ENCODE measurements at places on chromosomes 3 and 15. TPM values are rescaled to one million over a fixed set of nuclear protein-coding genes. Genes with fewer than 3 reads are reported as not detected.

The CCRL2 gene
- total RNA-seq = 8.8 TPM

The FAM107A gene
- total RNA-seq = 39.2 TPM

The SLC38A3 gene
- total RNA-seq = 0.39 TPM

The TPM1 gene
- 154 TPM for total RNA-seq

The SEMA6D gene
- total RNA-seq = 4.9 TPM

The MESP2 gene
- 0.96 TPM for total RNA-seq

The LYZL4 gene
- not detected for total RNA-seq

The ZNF621 gene
- total RNA-seq = 18.8 TPM

The KBTBD8 gene
- total RNA-seq = 1.8 TPM

The STRC gene
- 0.10 TPM for total RNA-seq

The KLF15 gene
- 53.8 TPM for total RNA-seq

The TMEM266 gene
- total RNA-seq = 0.19 TPM

The GPR27 gene
- 1.5 TPM for total RNA-seq

The COLQ gene
- total RNA-seq = 0.74 TPM

The NEK10 gene
- total RNA-seq = 0.87 TPM

The COL6A5 gene
- not detected for total RNA-seq

The LCMT2 gene
- total RNA-seq = 9.5 TPM

The CCDC174 gene
- total RNA-seq = 16.8 TPM

The FYTTD1 gene
- 66.3 TPM for total RNA-seq

The SLC28A2 gene
- not detected for total RNA-seq

The CLCN2 gene
- total RNA-seq = 3.8 TPM

The TTC21A gene
- 3.1 TPM for total RNA-seq

The FHIT gene
- 8.5 TPM for total RNA-seq

The WWTR1 gene
- total RNA-seq = 65.9 TPM

The COPS2 gene
- total RNA-seq = 78.9 TPM

The CCR3 gene
- not detected for total RNA-seq

The FSD2 gene
- total RNA-seq = not detected

The DPPA2 gene
- not detected for total RNA-seq

The SLC27A2 gene
- total RNA-seq = 1.7 TPM

The NOX5 gene
- total RNA-seq = 0.19 TPM

The CCDC13 gene
- total RNA-seq = 1.3 TPM

The CFAP161 gene
- total RNA-seq = 0.71 TPM

The PLIN1 gene
- total RNA-seq = 1,691 TPM

The KCNMB2 gene
- total RNA-seq = not detected

The KLHL40 gene
- not detected for total RNA-seq

The PDE8A gene
- total RNA-seq = 80.4 TPM

The MRAS gene
- total RNA-seq = 232 TPM

The RBP2 gene
- total RNA-seq = 5.3 TPM

The FOXL2NB gene
- total RNA-seq = not detected

The ARHGEF26 gene
- total RNA-seq = 18.4 TPM

The C3orf70 gene
- total RNA-seq = 2.9 TPM

The C3orf33 gene
- total RNA-seq = 2.7 TPM

The KIF7 gene
- 12.7 TPM for total RNA-seq

The POPDC2 gene
- total RNA-seq = 1.5 TPM

Data from mesenteric fat pad (tissue), 1 donor.